Spleen (tissue), 13 donors: ENCODE measurements at places on chromosomes 7 and 10. TPM values are rescaled to one million over a fixed set of nuclear protein-coding genes. Genes with fewer than 3 reads are reported as not detected.
A peak's percentile ranks its signal among the peaks of the same experiment; 100 is the strongest.

DPP6 gene
- total RNA-seq: 1.4 TPM

DDC gene
- 0.51 TPM for total RNA-seq

VSTM2A gene
- not detected for total RNA-seq

DNA sequence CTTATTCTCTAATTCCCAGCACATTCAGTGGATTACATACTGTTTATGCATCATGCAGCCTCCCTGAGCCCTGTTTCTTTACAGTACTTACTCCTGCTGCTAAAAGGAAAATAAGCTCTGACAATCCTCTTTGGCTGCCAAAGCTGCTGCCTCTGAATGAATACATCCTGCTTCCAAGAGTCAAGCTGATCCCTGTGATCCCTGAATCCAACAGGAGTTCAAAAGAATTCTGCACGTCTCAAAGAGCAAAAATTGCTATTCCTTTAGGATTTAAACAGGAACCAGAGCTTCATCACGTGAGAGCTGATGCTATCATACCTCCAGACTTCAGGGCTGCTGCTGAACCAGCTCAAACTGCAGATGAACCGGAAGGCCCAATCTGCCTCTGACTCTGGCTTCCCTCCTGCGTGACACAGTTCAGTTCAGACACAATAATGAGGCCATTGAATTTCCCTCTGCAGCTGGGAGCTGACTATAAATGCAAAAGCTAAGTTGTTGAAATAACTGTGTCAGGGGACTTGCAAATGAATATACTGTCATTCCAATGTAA lies 851.0 kb upstream of the PHF14 start:
- no peak for DNase-seq

GRCh38 chr10:14372606-14373005 lies 41.9 kb upstream of the FRMD4A start:
- no peak for DNase-seq

DNA sequence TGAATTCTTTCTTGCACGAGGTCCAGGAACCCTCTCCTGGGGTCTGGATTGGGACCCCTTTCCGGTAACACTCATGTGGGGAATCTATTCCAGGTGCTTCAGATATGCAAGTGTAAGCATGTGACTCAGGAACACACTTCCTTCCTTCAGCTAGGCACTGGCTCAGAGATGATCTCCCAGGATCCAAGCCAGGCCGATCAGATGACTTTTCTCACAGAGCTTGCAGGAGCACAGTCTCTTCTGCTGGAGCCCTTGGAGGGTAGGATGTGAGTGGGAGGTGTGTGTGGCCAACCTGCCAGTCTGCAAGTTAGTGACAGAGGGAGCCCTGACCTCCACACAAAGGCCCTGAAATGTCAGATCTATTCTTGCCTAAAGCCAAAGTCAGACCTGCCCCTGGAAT lies 108.3 kb downstream of the CPXM2 start:
- DNase-seq: no peak

DNA sequence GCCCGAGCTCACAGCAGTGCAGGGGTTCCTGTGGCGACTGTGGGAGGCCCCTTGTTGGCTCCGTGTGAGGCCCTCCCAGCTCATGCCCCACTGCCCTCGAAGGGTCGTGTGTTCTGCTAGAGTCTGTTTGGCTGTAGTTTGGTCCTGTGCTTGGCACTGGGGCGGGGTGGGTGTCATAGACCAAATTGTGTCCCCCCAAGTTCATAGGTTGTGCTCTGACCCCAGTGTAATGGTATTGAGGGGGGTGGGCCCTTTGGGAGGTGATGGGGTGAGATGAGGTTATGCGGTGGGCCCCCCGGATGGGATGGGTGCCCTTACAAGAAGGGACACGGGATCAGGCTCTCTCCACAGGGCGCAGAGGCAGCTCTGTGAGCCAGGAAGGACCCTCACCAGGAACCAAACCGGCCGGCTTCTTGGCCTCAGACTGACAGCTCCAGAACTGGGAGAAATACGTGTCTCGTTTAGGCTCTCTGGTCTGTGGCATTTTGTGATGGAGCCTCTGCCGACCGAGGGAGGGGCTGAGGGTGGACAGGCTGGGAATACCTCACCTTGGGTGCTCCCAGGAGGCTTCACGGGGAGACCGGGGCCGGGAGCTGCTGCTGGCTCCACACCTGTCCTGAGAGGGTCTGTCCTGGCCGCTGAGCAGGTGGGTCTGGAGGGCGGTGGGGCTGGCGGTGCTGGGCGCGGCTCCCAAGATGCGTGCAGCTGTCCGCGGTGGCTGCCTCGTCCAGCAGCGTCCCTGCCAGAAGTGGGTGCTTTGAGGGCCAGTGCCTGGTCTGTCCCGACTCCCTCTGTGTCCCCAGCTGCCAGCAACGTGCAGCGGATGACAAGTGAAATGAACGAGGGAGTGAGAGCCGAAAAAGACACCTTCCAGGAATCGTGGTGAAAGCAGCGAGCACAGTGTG lies 89.4 kb downstream of the INPP5A start:
- peak; percentile 76 for DNase-seq

- DNase-seq: no peak
Measured at GRCh38 chr7:40704172-40704571, 569.4 kb downstream of the SUGCT start.
